ENCODE measurements at places on chromosomes 11 and 22. TPM values are rescaled to one million over a fixed set of nuclear protein-coding genes. Genes with fewer than 3 reads are reported as not detected.

GRCh38 chr22:41780746-41781505 lies 19.6 kb upstream of the CCDC134 start:
- peak; percentile 86 for DNase-seq

DNA sequence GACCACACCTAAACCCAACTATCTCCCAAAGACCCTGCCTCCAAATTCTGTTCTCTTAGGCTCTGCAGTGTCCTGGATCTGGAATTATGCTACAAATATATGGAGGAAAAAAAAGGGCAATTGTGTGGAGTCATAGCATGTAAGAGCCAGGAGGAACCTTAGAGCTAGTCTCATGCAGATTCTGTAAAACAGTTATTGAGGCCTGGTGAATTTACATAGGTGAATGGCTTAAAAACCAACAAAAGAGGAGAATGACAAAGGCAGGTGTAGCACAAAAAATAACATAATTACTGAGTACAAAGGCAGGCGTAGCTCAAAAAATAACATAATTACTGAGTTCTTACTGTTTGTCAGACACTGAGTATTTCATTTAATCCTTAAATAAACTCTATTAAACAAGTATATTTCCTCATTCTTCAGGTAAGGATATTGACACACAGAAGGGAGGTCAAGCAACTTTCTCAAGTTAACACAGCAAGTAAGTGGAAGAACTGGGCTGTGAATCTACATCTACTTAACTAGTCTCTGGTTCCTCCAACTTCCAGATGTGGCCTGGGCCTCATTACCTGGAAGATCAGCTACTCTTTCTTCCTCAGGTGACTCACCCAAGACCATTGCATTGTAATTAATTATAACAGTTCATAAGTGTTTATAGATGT lies 938.9 kb upstream of the TENM4 start:
- no peak for DNase-seq

DNA sequence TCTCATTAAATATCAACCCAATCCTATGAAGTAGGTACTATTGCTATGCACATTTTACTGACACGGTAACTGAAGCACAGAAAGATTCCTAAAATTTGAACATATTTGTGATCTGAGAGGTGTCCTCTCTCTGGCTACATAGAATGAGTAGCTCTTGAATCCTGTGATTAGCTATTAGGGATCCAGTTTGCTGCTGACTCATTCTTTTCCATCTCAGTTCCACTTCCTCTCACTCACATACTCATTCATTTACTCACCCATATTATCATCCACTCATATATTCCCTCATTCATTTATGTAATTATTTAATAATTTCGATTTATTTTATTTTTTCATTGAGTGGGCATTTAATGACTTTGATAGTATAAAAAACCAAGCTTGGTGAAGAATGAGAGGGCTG lies 42.7 kb downstream of the OR5B17 start:
- no peak for DNase-seq

- no peak for DNase-seq
Observed at GRCh38 chr11:60993615-60994014, 22.1 kb downstream of the CD6 start.

DNA sequence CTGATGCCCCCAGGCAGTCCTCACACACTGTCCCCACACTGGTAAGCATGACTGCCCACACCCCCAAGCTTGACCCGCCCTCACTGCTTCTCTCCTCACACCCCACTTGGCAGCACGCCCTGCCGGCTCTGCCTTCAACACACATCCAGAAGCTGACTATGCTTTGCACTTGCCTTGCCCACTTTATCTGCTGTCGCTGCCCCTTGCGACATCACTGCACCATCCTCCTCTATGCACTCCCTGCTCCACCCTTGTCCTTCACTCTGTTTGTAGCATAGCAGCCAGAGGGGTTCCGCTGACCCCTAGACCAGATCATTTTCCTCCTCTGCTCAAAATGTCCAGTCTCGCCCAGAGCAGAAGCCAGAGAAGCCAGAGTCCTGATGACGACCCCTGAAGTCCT lies 25.3 kb upstream of the SLC25A1 start:
- no peak for DNase-seq

- DNase-seq = peak; percentile 56
Observed at GRCh38 chr11:134652586-134653255, 240.7 kb upstream of the B3GAT1 start.

The GPHA2 gene
- not detected for total RNA-seq

The KCNQ1OT1 gene
- total RNA-seq = 1.5 TPM

The ARL2 gene
- total RNA-seq = 187 TPM

The OR51E1 gene
- total RNA-seq = 1.7 TPM

The SCN2B gene
- 0.11 TPM for total RNA-seq

The SLC5A4 gene
- 1.6 TPM for total RNA-seq

Measured in ascending aorta (tissue), 2 donors.